Activated CD4-positive, alpha-beta memory T cell treated with anti-CD3 and anti-CD28 coated beads for 36 hours (primary cell): ENCODE measurements at places on chromosomes 3 and 15.

DNA sequence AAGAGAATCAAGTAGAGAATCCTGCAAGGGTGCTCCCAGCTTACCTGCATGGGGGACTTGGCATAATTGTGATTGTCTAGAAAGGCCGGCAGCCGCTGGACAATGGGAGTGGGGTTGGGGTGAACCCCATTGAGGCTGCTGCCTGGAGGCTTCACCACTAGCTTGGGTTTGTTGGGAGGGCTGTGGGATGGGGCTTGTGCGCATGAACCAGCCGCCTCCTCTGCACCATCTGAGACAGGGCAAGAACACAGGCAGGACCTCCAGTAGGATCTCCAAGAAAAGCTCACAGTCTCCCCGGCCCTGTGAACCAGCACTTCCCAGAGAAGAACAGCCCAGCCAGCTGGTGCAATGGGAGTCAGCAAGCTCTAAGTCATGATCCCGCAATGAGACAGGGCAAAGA is 39.8 kb downstream of the SEMA3G start:
- DNase-seq = no peak

DNA sequence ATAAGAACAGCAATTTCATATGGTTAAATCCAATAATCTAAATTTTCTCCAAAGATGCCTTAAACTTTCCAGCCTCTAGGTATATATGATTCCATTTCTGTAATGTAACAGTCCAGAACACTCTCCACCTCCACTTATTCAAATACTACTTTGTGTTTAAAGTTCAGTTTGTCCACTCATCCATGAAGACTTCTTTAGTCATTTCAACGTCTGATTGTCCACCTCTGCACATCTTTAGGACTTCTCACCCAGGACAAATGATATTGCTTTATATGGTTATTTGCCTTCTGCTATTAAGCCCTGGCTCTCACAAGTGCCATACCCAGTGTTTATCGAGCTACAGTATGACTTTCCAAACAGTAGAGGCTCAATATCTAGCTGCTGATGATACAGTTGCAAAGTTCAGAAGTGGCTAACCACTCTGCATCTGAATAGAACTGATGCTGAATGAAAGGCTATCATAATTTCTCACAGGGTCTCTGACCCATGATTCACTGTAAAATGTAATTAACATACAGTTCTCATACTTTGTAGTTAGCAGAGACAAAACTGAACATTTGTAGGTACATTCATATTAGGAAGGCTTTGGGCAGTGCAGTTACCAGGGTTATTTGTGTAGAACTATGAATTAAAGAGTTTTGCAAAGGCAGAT is 93.7 kb upstream of the MBNL1 start:
- DNase-seq = no peak

DNA sequence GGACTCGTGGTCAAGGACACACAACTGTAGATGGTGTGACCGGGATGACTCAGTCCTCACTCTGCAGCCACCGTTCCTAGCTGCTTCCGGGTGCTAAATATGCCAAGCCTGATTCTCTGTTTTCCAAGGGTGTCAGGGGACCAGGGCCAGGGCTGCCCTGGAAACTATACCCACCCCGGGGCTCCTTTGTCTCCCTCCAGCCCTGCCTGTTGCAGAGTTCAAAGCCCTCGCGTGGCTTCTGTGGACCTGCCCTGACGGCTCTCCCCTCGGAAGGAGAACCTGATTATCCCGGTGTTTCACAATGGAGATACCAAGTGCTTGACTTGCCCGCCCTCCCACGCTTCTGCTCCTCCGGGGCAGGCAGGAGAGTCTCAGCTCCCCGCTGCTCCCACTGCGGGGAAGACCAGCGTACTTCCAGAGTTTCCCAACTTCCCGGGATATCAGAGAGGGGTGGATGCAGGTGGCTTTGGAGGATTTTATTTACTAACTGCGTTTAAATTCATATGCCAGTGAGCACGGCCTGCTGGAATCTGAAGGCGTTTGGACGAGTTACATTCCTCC is 125.0 kb downstream of the ASB7 start:
- DNase-seq = no peak

DNA sequence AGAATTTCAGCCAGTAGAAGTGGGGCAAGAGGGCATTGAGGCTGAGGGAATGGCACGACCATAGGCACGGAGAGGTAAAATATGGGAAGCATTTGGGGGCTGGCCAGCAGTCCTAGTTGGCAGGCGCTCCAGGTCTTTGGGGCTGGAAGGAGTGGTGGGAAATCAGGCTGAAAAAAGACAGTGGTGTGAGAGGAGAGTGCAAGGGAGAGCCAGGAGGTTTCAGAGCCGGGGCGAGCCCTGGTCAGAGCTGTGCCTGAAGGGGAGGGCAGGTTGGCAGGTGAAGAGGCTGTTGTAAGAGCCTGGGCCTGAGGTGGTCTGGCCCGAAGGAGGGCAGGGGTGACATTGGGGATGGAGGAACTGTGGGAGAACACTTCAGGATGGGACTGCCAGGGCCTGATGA is 1.6 kb upstream of the IDH3A start:
- no peak for DNase-seq

DNA sequence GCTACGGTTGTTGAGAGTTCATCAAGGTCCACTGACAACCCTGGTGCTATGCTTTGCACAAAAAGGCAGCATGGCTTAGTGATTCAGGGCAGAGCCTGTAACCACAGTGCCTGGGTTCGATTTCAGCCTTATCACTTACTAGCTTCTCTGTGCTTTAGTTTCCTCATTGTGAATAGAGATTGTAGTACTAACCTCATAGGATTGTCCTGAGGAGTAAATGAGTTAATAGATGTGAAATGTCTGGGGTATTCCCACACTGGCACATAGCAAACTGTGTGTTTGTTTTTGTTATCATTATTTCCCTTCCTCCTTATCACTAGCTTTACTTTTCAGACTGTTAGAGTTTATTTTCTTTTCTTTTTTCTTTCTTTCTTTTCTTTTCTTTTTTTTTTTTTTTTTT is 16.3 kb downstream of the CRTAP start:
- DNase-seq = no peak

DNA sequence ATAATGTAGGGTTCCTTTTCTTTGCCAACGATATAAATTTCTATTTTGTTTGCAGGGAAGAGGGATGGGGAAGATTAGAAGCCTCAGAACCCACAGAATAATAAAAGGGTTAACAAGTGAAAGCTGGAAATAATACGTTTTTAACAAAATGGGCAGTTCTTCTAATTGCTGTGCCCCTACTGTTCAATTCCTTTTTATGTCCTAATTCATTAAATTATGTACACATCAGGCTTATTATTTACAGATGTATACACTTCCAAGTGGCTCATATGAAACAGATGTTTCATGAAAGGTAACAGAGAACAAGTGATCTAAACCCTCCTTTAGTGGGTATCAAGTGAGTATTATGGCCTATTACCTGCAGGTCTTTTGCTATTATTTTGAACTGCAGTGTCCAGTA is 16.2 kb downstream of the RARB start:
- DNase-seq = no peak

DNA sequence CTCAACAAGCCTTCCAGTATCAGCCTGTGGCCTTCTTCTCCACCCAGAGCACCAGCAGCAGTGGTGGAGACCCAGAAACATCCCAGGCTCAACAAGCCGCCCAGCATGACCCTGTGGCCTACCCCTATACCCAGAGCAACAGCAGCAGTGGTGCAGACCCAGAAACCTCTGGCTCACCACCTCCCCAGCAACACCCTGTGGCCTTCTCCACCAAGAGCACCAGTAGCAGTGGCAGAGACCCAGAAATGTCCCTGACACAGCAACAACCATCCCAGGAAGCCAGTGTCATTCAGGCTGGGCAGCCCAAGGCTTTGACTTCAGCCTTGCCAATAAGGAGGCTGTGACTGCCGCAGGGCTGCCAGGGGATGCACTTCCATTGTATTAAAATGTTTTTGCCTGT is 16.3 kb upstream of the EMC3 start:
- no peak for DNase-seq

DNA sequence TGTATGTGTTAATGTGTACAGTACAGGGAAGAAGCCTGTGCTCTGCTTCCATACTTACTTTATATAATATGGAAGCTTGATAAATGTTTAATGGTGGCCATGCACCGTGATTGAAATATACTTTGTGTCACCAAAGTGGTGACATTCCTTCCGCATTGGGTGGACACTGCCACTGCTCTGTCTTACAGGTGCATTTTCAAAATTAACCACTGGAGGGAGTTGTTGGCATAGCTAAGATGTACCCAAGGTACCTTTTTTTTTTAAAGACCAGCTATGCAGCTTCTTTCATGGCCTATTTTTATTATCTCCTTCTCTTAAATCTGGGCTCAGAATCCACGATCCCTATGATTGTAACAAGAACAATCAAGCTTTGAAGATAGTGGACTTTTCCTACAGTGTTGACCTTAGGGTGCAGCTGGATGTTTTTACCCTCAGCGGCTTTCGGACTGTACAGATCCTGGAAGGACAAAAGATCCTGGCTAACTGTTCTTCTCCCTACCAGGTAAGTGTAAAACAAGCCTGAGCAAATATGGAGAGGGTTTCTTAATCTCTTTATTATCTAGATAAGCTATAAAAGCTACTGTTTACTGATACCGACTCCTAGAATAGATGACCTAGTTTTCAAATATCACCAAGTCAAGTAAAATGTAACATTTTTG is 21.6 kb upstream of the PAK6 start:
- peak; percentile 40 for DNase-seq

DNA sequence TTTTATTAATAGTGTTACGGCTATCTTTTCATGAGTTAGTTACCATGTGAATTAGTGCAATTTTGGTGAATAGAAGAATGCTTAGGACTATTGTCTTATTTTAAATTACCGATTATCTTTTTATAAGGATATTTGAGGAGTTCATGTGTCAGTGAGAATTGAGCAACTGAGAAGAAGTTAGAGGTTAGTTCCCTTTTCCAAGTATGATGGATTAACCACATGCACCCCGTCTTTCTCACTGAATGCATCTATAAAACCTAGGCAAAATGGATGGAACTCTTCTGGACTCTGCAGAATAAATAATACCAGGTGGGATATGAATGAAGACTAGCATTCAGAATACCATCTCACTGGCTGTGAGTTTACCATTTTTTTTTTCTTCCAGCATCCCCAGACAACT is 74.3 kb downstream of the TCF12 start:
- DNase-seq = no peak

DNA sequence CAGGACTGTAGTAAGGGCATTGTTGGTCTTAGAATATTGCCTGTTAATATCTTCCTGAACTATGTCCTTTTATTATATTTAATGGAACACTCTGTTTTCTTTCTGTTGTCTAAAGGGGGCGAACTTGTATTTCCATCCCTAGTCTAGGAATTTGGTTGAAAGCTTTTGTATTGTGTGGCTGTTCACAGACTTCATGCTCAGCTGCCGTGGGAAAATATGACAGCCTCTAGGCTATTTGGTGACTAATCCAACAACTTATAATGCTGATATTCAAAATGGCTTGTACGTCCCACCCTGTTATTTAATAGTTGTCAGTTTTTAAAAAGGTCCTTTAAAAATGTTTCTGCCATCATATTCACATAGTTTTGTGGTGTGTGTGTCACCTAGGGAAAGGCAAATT is 202.6 kb downstream of the KLHL25 start:
- no peak for DNase-seq

DNA sequence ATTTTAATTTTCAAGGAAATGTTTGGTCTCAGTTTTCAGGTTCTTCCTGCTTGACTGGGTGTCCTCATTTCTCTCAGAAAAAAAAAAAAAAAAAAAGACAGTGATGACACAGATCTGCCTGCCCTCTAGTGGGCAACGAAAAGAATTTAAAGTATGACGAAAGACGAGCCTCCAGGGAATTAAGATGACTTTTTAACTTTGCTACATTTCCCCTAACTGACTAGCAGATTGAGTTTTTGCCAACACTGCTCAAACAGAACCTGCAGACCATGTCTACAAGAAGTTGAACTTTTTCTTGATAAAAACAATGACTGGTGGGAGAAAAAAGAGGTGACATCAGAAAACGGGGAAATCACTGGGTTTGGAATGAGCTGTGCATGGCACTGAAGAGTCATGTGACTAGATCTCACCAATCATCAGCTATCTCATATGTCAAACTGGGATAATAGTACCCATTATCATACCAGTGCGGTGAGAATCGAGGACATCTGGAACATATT is 40.8 kb downstream of the EOMES start:
- no peak for DNase-seq

DNA sequence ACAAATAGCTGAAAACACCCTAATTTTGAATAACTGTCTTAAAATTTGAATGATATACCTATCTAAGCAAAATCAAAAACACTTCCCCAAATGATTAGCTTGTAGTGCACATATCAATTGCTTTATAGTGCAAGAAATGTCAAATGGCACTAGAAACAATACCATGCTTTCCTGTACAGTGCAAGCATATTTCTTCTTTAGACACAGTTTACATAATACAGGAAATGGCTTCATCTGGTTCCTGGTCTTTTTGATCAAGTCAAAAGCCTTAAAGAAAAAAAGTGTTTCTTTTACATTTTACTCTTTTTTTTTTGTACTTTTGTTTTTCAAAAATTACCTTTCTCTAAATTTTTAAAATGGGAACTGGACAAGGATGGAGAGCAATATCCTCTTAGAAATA is 352.1 kb downstream of the MECOM start:
- DNase-seq = no peak

DNA sequence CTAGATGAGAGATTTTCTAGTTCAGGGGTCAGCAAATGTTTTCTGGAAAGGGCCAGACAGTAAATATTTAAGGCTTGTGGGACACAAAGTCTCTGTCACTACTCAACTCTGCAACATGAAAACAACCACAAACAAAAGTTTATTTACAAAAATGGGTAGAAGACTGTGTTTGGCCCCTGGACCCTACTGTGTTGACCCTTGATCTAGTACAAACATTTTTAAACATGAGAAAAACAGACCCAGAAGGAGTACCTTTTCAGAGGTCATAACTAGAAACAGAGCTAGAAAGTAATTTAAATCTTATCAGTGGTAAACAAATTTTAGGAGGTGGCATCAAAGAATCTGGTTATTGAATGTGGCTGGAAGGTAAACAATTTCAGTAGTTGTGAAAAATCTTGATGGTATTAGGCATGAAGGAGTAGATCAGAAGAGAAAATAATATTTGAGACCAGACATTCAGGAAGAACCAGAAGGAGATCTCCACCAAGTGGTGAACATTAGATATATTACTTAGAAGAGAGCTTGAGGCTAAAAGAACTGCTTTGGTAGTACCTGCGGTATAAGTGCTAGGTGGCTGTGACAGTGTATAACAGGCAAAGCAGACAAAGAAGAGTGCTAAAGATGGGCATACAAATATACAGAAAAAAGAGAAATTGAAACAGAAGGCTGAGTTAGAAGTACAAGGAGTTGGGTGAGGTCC is 101.7 kb downstream of the NR1I2 start:
- DNase-seq = no peak

DNA sequence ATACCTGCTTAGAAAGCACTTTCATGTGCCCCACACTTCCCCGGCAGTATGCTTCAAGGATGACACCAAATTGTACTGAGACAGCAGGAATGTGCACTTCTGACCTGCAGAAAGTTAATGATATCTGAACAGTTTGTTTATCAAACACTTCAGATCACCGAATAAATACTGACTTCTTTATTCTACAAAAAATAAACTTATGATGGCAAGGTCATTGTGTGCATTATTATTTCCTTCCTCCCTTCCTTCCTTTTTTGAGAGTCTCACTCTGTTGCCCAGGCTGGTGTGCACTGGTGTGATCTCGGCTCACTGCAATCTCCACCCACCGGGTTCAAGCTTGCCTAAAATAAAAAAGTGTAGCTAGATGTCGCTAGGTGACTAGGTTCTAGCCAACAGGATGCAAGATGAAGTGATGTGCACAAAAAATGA is 80.3 kb downstream of the FAIM start:
- DNase-seq = no peak

GRCh38 chr15:39290711-39291435 is 290.0 kb upstream of the THBS1 start:
- no peak for DNase-seq

- peak; percentile 34 for DNase-seq
Measured at GRCh38 chr15:85030301-85030929, 48.8 kb downstream of the PDE8A start.
